HepG2 (cell line): ENCODE measurements at places on chromosomes 1 and 21. TPM values are rescaled to one million over a fixed set of nuclear protein-coding genes. Genes with fewer than 3 reads are reported as not detected.

The LDLRAD2 gene
- polyA plus RNA-seq: not detected in 2 replicates

The CLDN14 gene
- polyA plus RNA-seq: 1.4 and 3.7 TPM in 2 replicates

The AZIN2 gene
- 3.5 and 5.7 TPM in 2 replicates for polyA plus RNA-seq

The BLACAT1 gene
- 2.7 and 2.8 TPM in 2 replicates for polyA plus RNA-seq

The ILF2 gene
- polyA plus RNA-seq: 206 and 292 TPM in 2 replicates

The AMY2A gene
- not detected in 2 replicates for polyA plus RNA-seq

The TFAP2E gene
- 0.41 and 0.46 TPM in 2 replicates for polyA plus RNA-seq

The PERM1 gene
- 0.29 and 0.38 TPM in 2 replicates for polyA plus RNA-seq

The ACTA1 gene
- polyA plus RNA-seq: 1.4 and 3.0 TPM in 2 replicates

The GNAT2 gene
- 0.08 TPM in 1 of 2 replicates, not detected in the other for polyA plus RNA-seq

The OR10Z1 gene
- polyA plus RNA-seq: not detected in 2 replicates

The DCDC2B gene
- polyA plus RNA-seq: not detected in 2 replicates

The NIPAL3 gene
- polyA plus RNA-seq: 8.5 and 8.6 TPM in 2 replicates

The CFHR4 gene
- polyA plus RNA-seq: not detected in 2 replicates

The SMAP2 gene
- 22.3 and 22.5 TPM in 2 replicates for polyA plus RNA-seq

The TRIM45 gene
- 2.3 and 2.8 TPM in 2 replicates for polyA plus RNA-seq
